ACHN (cell line): ENCODE measurements at places on chromosomes 4 and X.

- DNase-seq: no peak
Observed at GRCh38 chr4:128298146-128298758, 10.6 kb upstream of the PGRMC2 start.

DNA sequence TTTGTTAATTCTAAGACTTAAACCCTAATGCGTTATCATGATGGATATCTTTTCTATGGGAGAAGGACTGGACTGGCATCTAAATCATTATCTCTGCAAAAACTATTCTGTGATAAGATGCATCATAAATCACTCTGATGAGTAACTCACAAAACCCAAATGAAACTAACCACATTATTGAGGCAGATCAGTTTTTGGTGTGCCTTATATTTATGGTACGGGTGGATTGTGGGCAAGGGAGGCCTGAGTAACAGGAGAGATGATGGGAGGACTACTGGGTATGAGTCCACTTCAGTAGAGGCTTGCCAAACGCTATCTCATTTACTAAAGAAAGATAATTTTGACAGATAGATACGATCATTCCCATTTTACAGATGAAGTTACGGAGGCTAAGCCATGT lies 66.4 kb upstream of the GUCY1A1 start:
- no peak for DNase-seq

DNA sequence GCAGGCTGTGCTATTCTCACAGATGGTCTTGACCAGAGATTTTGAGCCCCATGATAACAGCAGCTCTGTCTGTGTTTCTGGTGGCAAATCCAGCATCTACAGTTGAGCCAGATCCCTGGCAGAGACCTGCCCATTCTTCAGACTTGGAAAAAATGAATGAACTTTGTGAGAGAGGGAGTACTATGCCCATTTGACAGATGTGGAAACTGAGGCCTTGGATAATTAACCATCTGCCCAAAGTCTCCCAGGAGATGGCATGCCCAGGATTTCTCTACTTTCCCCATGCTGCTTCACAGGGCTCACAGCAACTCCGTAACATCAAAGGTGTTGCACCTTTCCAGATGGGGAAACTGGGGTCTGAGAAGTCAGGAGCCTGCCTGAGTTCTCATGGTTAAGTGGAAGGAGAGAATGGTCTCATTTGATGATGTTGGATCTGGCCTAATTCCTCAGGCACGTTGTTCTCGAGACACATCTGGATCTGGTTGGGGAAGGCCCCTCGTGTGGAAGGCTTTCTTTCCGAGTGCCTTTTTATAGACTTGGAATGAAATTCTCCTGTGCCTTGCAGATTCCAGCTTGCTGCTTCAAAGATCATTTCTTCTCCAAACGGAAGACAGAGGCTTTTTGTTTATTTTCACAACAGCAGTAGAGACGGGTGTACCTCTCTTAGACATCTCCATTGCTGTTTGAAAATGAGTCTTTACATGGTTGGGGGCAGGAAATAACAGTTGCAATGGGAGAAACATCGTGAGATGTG lies 73.3 kb upstream of the STX18 start:
- DNase-seq: no peak

- DNase-seq: no peak
Observed at GRCh38 chr4:82057990-82058544, 315.7 kb downstream of the HNRNPD start.

GRCh38 chr4:151169223-151169622 lies 69.8 kb downstream of the RPS3A start:
- no peak for DNase-seq

DNA sequence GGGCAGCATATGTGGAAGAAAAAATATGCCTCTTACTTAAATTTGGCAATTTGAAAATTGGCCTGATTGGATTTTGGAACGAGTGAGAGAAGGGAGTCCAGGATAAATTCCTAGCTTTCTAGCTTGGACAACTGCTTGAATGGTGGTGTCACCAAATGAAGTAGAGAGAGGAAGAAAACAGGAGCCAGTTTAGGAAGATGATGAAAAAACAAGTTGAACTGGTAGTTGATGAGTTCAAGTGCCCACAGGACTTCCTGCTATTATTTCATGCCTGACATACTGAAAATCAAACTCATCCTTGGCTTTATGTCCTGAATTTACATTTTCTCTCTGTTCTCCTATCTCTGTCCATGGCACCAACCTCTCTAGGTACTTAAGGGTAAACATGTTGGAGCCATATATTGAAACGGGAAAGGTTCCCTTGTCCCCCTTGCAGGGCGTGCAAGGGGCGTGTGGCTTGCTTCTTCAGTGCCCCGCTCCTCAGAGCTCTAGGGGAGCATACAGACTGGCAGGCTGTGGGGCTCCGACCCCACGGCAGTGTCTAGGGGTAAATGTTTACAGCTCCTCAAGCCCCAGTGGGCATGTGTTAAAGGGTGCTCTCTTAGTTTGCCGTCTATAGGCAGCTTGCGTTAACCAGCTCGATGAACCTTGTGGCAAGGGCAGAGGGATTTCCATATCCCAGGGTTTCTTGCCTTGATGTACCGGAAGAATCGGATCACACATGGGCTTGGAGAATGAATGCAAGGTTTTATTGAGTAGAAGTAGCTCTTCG lies 250.7 kb upstream of the PGRMC2 start:
- no peak for DNase-seq

GRCh38 chr4:137794764-137795254 lies 262.5 kb upstream of the PCDH18 start:
- DNase-seq: no peak

DNA sequence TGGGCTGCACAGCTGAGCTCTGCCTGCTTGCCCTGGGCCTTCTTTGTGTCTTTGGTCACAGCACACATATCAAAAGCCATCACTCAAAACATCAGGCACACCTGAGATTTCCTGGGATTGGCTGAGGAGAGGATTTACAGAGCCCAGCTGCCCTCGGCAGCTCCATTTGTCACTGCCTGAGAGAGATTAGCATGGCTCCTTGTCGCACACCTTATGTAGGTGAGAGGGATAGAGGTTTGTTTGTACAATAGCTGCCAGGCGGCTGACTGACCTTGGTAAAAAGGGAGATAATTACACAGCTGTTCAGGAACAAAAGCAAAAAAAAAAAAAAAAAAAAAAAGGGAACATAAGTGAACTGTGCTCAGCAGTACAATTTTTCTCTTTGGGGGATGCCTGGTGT lies 63.2 kb downstream of the MGST2 start:
- DNase-seq: no peak

GRCh38 chrX:154750301-154751202 lies at the start of gene GAB3:
TSS of gene GAB3 (minus strand) at chrX:154751077. CDS start at chrX:154751025, 52 bp downstream.
- DNase-seq: peak; percentile 13

DNA sequence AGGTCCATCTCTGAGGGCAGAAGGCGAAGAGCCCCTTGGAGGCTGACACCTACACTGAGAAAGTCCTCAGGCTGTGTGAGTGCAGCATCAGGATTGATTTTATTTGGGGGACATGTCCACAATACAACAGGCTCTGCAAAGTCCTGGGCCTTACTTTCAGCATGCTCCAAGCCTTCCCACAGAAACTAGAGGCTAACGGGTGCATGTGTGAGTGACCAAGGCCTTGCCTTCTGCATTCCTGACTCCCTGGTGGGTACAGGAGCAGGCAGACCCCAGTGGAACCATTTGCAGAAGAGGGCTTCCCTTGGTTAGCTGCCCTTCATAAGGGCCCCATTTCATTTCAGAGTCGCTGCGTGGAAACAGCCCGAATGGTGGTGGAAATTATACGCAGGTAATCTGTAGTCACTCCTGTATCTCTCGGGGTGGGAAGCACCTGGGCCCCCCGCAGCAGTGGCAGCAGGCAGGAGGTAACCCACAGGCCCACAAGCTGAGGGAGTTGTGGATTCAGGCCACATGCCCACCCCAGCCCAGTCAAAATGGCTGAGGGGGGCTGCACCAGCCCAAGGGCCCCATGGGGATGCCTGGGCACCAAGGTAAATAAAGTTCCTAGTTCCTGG lies 37.7 kb downstream of the NSG1 start:
- DNase-seq: no peak
